ENCODE measurements at places on chromosomes 7 and 10. TPM values are rescaled to one million over a fixed set of nuclear protein-coding genes. Genes with fewer than 3 reads are reported as not detected.

DNA sequence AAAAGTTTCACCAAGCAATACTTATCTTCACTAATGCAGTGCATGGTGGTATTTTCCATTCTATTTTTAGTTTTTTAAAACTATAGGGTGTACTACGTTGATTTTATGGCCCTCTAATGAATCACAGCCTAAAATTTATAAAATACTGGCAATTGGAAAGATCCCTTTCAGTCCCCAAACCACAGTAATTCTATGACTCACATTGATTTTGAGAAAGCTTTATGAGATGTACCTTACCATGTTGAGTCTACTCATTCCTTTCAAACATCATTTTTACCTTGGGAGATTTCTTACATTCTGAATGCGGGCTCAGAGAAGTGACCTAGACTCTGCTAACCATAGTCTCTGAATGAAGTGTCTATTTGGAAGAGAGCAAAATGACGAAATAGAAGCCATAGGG, 141.6 kb downstream of the GPR85 start:
- DNase-seq: no peak

ZCWPW1 gene
- total RNA-seq: 1.6 TPM

- peak; percentile 89 for DNase-seq
Measured at GRCh38 chr10:75403144-75403938, 1.8 kb upstream of the ZNF503 start.

DNA sequence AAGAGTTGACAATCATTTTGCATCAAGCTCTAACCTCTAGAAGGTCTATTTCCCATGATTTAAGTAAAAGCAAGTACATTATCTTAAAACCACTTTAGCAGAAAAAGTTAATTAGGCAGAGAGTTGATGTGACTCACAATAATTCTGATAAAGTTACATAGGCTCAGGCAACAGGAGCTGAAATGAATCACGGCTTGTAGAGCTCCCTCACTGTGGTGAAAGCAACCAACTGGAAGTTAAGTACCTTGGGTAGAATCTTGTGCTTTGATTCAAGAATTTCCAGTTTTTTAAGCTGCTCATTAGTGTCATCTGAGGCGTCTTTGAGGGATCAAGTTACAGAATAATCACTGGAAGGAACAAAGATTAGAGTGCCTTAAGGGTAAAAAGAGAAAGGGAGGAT, 68.9 kb upstream of the NFE2L3 start:
- DNase-seq: no peak

- DNase-seq: peak; percentile 56
Measured at GRCh38 chr7:44639671-44640321, 33.4 kb downstream of the OGDH start.

STEAP2 gene
- 8.8 TPM for total RNA-seq

TRIM8 gene
- 46.4 TPM for total RNA-seq

DNA sequence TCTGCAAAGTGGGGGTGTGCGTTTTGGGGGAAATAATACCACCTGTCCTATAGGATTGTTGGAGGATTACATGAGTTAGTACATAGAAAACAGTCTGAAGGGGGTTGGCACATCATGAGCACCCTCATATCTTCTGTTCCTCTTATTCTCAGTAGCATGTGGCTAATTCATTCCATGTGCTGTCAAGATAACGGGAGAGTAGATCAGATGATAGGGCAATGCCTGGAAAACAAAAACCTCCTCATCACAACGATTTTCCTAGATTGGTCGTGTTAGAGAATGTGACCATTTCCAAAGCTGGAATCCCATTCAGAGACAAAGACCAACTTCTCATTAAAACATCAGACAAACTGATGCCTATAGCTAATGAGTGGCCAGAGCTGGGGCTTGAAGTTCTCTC, 50.6 kb downstream of the FAM241B start:
- DNase-seq: no peak

GRCh38 chr10:26579256-26580063, 118.0 kb upstream of the PDSS1 start:
- no peak for DNase-seq

TUBB8 gene
- 2.5 TPM for total RNA-seq

GRCh38 chr7:77246026-77246640, 46.5 kb upstream of the FGL2 start:
- no peak for DNase-seq

COL17A1 gene
- 0.59 TPM for total RNA-seq

DNA sequence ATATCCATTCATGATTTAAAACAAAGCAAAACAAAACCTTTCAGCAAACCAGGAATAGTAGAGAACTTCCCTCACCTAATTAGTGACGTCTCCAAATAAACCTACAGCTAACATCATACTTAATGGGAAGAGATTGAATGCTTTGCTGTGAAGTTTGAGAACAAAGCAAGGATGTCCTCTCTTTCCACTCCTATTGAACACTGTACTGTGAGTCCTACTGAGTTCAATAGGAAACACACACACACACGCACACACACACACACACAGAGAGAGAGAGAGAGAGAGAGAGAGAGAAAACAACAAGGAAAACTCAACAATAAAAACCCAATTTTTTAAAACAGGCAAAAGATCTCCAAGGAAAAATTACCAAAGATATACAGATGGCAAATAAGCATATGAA, 32.3 kb downstream of the PODXL start:
- no peak for DNase-seq

VGF gene
- 22.5 TPM for total RNA-seq

ELFN1 gene
- 16.0 TPM for total RNA-seq

All from H7 (cell line).